ENCODE measurements at places on chromosomes 3 and 15. TPM values are rescaled to one million over a fixed set of nuclear protein-coding genes. Genes with fewer than 3 reads are reported as not detected.

Gene SYNPR
- total RNA-seq, result 0.59 TPM

Gene REC114
- not detected for total RNA-seq

Gene PLA2G4D
- total RNA-seq, result not detected

Gene GPR87
- total RNA-seq, result not detected

Gene SETMAR
- total RNA-seq, result 25.1 TPM

Gene ANKRD34C
- total RNA-seq, result not detected
